ENCODE measurements at places on chromosomes 5 and 9. TPM values are rescaled to one million over a fixed set of nuclear protein-coding genes. Genes with fewer than 3 reads are reported as not detected.

The CDH10 gene
- 12.0 TPM for total RNA-seq

The GRXCR2 gene
- total RNA-seq, result not detected

The ANXA2R gene
- 62.8 TPM for total RNA-seq

The ADAMTSL2 gene
- 2.4 TPM for total RNA-seq

The SARDH gene
- 2.7 TPM for total RNA-seq

The FUBP3 gene
- 22.4 TPM for total RNA-seq

DNA sequence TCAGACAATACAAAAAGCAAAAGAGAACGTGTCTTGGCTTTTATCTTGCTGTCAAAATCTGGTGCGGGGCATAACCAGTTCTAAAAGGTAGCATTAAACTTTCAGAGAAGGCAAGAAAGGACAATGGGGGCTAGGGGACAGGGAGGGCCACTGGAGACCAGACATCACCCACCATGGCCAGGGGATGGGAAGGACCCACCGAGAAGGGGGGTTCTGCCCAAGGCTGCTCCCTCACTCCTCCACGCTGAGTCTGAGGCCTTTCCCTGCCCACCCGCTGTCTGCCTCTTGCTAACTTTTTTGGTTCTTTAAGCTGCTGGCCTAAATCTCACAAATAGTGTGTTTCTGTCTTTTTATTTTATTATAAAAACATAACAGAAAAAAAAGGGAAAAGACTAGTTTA lies 33.6 kb downstream of the ATPSCKMT start:
- no peak for DNase-seq

DNA sequence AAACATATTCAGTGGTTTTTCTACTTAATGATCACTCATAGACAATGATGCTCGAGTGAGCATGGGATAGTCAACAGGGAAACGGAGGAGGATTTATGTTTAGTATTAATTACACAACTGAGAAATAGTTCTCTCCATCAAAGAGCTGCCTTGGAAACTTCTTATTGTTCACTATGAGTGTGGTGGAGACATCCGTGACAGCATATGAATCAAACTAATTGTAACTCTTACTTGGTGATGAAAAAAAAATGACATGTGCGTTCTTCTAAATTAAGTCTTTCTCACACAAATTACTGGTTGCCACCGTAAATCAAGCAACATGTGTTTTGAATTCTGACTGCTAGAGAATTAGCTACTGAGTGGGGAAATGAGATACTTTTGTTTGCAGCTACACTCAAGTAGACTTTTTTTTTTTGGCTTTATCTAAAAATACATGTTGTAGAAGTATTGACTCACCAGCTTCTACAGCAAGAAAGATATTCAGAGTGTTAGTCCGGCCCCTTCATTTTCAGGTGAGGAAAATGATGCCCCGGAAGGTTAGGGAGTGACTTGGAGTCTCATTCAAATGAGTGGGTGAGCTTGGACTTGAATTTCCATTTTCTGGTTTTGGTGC lies 179.4 kb downstream of the CFAP90 start:
- no peak for DNase-seq

GRCh38 chr9:131657940-131658339 lies 81.9 kb downstream of the RAPGEF1 start:
- DNase-seq, result no peak

DNA sequence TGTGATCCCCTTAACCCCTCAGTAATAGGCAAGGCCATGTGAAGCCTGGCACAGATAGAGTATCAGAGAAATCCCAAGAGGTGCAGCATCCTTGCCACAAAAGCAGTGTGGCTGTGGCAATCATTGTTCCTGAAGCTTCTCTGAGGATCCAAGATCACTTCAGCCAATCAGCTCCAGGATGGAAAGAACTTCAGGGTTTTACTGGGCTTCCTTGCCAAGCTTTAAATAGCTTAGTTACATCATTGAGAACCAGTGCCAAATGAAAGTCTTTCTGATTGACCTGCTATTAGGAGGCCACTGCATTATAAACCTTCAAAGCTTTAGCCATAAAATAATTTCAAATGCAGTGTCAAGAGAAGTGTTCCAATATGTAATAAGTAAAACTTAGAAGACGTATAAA lies 430.6 kb downstream of the PIK3R1 start:
- no peak for DNase-seq

GRCh38 chr9:5518937-5519319 lies 8.6 kb downstream of the PDCD1LG2 start:
- no peak for DNase-seq

DNA sequence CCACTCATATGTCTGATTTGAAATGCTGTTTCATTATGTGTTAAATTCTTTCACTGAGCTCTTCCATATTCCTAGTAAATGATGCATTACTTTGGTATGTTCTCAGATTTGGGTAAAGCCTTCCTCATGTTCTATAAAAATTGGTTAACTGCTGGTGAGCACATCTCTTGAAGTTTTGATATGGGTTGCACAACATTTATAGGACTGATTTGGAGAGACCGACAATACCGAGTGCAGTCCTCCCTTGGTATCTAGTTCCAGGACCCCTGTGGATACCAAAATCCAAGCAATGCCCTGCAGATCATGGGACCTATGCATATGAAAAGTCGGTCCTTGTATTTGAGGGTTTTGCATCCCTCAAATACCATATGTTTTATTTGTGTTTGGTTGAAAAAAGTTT lies 37.8 kb downstream of the WDR36 start:
- DNase-seq, result no peak

GRCh38 chr9:115002371-115003120 lies 72.2 kb upstream of the TNFSF8 start:
- DNase-seq, result no peak

- DNase-seq, result no peak
These were observed 110.1 kb downstream of the FOXD1 start for GRCh38 chr5:73338256-73339050.

DNA sequence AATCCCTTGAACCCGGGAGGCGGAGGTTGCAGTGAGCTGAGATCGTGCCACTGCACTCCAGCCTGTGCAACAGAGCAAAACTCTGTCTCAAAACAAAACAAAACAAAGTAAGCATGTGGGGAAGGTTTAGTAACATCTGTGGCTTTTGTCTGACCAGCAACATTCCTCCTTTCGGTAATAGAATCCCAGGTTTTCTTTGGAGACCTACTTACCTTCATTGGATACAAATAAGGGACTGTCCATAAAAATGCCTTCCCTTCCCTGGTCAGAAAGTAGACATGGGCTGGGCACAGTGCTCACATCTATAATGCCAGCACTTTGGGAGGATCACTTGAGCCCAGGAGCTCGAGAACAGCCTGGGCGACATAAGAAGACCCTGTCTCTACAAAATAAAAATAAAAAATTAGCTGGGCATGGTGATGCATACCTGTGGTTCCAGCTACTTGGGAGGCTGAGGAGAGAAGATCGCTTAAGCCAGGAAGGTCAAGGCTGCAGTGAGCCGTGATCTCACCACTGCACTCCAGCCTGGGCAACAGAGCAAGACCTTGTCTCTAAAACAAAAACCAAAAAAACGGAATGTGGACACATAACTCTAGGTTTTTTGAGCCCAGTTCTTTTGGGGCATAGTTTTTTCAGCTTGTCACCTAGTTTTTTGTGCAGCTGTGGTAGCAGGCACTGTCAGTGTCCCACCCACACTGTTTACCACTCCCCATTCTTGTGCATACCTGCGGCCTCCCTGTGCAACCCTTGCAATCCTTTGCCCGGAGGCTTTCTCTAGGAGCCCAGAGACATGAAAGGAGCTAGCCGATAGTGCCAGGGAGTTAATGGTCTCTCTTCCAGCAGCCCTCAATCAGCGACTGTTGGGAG lies 9.0 kb upstream of the SPINK4 start:
- DNase-seq, result no peak

- no peak for DNase-seq
These were observed 28.6 kb upstream of the RAB14 start for GRCh38 chr9:121230256-121230655.

- no peak for DNase-seq
These were observed 659.3 kb downstream of the ACTL7B start for GRCh38 chr9:108196332-108197007.

- no peak for DNase-seq
These were observed 18.6 kb upstream of the MOB3B start for GRCh38 chr9:27548055-27548741.

GRCh38 chr9:100352727-100353505 lies at the start of gene TEX10:
TEX10 (minus strand) TSS chr9:100352942; CDS start chr9:100349363, 3,579 bp downstream.
- DNase-seq, result peak; percentile 84

- no peak for DNase-seq
These were observed 250.1 kb downstream of the PBX3 start for GRCh38 chr9:125997196-125997823.

GRCh38 chr9:127277770-127278169 lies 13.2 kb downstream of the GARNL3 start:
- DNase-seq, result no peak

DNA sequence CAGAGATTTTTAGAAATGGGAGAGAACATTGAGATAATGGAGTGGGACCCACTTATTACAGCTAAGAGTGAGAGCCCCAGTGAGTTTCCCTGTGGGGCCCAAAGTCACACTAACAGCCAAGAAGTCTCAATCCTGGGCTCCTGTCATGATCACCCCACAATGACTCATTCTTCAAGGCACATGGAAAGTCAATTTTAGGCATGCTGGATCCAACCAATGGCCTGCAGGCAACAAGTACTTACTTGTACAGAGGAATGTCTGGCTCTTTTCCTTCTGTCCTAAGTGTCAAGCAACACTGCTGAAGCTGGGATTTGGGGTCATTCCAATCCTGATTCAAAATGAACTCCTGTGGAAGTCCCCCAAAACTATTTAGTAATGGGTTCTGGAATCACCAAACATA lies 123.1 kb downstream of the DROSHA start:
- no peak for DNase-seq

DNA sequence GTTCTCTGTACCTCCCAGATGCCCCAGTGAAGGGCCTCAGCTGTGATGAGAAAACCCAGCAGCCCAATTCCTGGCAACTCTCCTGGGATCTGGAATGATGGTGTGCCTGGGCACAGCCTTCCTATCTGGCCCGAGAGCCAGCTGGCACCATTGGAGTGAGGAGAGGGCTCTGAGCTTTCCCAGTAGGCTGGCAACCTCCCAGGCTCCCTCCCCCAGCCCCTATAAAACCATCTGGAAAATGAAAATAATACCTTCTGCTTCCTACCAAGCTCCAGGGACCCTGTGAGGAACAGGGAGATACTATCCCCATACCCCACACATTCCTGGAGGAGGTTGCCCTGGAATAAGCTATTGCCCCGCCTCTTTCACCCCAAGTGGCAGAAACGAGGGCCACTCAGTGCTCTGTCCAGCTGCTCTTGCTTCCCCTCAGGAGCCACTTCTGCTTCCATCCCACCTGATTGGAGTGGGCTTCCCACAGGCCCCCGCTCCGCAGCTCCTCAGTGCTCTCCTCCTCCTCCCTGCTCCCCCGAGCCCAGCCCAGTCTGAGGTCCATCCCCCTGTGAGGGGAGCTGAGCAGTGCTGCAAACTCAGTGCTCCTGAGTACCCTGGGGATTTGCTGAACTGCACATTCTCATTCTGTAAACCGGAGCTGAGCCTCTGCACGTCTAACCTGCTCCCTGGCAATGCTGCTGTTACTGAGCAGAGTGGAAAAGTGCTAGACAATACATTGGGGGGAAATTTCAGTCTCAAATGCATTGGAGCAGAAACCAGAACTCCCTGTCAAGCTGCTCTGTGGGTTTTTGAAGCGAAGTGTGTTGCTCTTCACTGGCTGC lies 74.7 kb downstream of the THBS4 start:
- peak; percentile 48 for DNase-seq

- DNase-seq, result no peak
These were observed 193.1 kb downstream of the DCP2 start for GRCh38 chr5:113169720-113170119.

- no peak for DNase-seq
These were observed 152.2 kb downstream of the ADAMTSL1 start for GRCh38 chr9:18626046-18626698.

- no peak for DNase-seq
These were observed 69.3 kb downstream of the OLFM1 start for GRCh38 chr9:135156525-135157510.

DNA sequence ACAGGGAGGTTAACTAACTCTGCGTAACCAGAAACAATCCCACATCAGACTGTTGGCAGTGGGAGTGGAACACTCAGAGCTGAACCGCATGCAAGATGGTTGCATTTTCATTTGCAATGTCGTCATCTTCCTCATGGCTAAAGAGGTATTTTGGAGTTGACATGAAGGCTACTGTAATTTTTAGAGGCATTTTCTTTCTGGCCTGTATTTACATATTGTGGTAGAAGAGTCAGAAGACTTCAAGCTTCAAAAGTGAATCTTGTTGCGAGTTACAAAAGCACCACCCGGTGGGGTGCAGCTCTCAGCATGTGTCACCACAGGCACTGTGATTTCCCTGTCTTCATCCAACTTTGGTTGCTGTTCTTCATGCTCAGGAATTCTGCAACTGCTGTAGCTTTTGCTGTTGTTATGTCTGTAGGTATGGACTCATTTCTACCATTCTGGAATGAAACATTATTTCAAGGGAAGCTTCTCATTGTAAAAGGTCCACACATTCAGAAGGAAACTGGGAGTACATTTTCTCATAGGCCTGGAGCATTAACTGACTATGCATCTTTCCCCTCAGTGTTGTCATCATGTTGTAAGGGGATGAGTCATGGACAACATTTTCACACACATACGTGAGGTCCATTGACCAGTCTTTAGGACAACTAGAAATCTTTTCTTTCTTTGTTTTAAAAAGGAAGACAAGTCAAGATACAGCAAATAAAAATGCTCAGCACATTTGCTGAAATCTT lies 35.4 kb upstream of the GDNF start:
- no peak for DNase-seq

GRCh38 chr5:169272731-169273427 lies 28.1 kb downstream of the SLIT3 start:
- no peak for DNase-seq

- DNase-seq, result no peak
These were observed 631.5 kb downstream of the MTRR start for GRCh38 chr5:8500426-8500825.

- DNase-seq, result peak; percentile 15
These were observed 197.6 kb downstream of the DRD1 start for GRCh38 chr5:175246242-175246888.

DNA sequence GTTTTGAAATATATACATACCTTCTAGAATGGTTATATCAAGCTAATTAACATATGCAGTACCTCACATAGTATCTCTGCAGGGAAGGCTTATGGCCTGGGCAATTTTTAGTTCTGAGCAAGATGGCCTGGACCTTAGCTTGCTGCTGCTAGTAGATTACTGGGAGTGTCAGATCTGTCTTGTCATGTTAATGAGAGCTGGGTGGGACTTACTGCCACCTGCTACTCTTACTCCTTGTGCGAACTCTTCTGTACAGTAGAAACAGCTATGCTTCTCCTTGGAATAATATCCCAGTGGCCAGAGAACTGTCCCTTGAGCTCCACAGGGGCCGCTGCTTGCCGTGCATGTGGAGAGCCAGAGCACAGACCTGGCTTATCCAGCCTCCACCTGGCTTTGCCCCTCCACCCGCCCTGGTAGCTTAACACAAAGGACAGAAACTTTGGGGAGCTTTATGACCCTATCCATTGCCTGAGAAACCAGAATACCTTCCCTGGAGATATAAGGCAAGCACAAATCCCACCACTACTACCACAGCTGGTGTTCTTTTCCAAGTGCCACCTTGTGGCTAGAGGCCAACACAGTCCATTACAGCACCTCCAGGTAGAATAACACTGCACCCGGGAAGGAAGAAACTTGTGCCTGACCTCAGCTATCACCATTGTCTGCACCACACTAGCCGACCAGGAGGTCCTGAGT lies 74.4 kb upstream of the RUSC2 start:
- no peak for DNase-seq

All from uterus (tissue), 4 donors.